ENCODE measurements at places on chromosomes 11 and 22.

- DNase-seq, result peak; percentile 45
Measured at GRCh38 chr11:102109896-102110760, at the start of gene YAP1. TSS of gene YAP1 (plus strand) at chr11:102110447. CDS start at chr11:102110849, 402 bp downstream.

GRCh38 chr22:40323681-40324171 is 22.6 kb upstream of the ADSL start:
- DNase-seq, result no peak

GRCh38 chr11:9720290-9720630 is 56.4 kb downstream of the SWAP70 start:
- no peak for DNase-seq

DNA sequence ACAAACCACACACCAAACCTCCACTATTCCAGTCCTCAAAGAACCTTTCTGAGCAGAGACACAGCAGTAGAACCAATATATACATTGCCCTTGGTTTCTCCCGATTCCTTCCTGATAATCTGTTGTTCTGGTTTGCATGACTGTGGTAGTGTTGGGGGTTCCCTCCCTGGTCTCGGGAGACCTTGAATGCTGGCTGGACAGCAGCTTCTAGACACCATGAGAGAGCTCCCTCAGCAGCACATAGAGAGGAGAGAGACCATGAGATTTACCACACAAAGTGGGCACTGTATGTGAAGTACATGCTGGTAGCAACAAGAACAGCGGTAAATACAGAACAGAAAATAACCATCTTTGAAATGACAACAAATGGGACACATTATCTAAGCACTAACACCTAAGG is 2.6 kb downstream of the C11orf91 start:
- DNase-seq, result no peak

DNA sequence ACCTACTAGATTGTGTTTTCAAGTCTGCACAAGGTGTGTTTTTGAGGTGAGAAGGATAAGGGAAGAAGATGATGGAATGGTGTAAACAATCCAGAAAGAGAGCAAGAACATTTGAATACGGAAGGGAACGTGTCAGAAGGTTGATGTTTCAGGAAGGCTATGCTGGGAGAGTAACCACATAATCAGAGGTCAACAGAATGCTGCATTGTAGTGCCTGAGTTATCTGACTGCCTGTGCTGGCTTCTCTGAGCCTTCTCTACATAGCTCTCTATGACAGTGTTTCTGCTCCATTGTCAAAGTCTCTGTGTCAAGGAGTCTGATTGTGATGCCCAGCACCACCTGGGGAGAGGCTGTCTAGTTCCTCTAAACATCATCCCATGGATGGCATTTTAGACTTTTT is 74.1 kb downstream of the CYB5R2 start:
- DNase-seq, result no peak

GRCh38 chr11:2549876-2550605 is 105.2 kb downstream of the KCNQ1 start:
- no peak for DNase-seq
